GM19239 (cell line): ENCODE measurements at places on chromosomes 5 and 9.

DNA sequence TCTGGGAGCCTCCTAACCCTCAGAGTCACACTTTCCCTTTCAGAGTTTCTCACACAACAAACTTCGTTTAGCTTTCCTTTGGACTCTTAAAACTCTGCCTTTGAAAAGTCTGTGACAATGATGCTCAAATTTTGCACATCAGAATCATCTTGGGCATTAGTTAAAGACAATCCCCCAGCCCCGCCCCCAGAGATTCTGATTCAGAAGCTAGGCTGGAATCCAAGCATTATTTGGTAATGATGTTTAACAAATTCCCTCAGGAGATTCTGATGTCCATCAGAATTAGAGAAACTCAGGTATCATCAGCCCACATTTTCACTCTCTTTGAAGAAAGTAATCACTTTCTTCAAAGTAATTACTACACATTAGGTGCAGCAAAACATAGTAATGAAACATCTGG, 9.6 kb upstream of the PLPP1 start:
- no peak for DNase-seq

DNA sequence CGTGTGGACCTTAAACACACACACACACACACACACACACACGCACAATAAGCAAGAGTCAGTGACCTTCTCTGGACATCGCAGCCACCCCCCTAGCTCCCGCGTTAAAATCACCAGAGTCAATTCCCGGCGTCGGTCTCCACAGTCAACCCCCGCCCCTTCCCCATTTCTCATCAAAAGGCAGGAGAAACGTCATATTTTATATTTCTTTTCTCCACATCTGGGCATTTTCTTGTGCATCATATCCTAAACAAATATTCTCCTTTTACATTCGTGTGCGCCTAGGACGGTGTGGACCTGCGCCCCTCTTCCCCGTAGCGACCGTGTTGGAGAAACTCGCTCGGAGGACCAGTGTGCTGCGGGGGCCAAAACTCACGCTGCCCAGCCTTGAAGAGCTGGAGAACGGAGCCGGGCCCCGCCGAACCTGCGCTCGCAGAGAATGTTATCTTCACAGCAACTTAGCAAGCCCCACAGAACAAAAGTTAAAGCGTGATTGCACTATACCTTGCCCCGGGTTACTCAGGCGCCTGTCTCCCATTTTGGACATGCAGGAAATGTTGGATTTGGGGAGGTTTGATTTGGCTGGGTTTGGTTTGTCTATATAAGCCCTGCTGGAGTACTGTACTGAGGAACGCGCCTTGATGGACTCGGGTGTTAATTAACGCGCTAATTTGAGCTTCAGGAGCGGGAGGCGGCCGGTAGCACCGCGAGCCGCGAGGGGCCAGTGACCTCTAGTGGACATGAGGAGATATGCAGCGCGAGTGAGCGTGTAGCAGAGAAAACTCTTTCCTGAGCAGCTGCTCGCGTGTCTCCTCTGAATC, 192.4 kb downstream of the MEF2C start:
- DNase-seq, result peak; percentile 62

GRCh38 chr5:151924564-151925301, at the start of gene GLRA1:
GLRA1 (minus strand) TSS chr5:151924851; CDS start chr5:151924549, 302 bp downstream.
- DNase-seq, result peak; percentile 18

DNA sequence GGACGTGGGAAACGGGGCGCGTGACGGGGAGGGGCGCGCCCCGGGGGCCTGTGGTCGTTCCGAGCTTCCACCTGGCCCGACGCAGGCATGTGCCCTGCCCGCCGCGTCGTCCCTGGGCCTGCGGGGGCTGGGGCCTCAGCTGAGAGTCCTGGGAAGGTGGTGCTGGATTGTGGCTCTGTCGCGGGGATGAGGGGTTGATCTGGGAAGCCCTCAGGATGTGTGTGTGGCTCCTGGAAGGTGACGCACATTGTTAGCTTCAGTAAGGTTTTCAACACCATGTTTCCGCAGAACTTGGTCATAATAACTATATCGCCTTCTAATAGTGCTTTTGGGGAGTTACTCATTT, 589.1 kb downstream of the MTRR start:
- DNase-seq, result no peak

DNA sequence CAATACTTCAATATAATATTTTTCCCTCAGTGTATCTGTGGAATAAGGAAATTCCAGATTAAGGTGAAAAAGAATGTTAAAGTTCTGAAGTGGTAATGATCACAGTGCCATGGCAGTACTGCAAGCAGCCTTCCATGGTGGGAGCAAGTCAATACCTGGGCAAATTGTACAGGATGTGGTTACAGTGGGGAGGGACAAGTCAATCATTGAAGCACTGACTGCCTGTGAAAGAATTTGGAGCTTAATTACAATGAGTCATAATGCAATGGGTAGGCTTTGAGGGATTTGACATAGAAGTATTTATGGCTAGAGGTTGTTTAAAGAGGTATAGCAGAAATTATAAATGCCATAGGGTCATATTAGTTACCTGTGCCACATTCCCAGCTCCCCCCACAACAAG, 786.5 kb upstream of the ACO1 start:
- no peak for DNase-seq

- DNase-seq, result no peak
Observed at GRCh38 chr9:95752129-95752731, 123.3 kb upstream of the ERCC6L2 start.

DNA sequence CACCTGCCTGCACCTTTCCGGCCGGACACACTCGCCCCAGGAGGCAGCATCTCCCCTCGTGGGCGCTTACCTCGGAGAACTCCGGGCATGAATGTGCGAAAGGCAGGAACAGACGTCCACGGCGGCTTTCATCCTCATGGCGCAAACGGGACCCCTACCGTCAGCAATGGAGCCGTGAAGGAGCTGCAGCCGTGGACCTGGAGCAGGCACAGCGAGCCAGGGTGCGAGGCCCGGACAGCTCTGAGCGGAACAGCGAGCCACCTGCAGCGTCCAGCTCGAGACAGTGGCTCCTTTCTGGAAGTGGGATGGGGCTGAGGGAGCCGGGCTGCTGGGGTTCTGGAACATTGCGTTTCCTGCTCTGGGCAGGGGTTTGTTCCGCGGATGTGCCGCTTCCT, 7.8 kb upstream of the SLC6A19 start:
- no peak for DNase-seq

- peak; percentile 39 for DNase-seq
Observed at GRCh38 chr9:6184749-6185645, 30.6 kb upstream of the IL33 start.

GRCh38 chr9:133584167-133584558, 25.0 kb downstream of the FAM163B start:
- no peak for DNase-seq

- no peak for DNase-seq
Observed at GRCh38 chr9:4973902-4974301, 11.2 kb upstream of the JAK2 start.

- no peak for DNase-seq
Observed at GRCh38 chr9:78712903-78713613, 416.1 kb downstream of the PSAT1 start.
